ENCODE measurements at places on chromosomes 12 and 14. TPM values are rescaled to one million over a fixed set of nuclear protein-coding genes. Genes with fewer than 3 reads are reported as not detected.
A peak's percentile ranks its signal among the peaks of the same experiment; 100 is the strongest.

DNA sequence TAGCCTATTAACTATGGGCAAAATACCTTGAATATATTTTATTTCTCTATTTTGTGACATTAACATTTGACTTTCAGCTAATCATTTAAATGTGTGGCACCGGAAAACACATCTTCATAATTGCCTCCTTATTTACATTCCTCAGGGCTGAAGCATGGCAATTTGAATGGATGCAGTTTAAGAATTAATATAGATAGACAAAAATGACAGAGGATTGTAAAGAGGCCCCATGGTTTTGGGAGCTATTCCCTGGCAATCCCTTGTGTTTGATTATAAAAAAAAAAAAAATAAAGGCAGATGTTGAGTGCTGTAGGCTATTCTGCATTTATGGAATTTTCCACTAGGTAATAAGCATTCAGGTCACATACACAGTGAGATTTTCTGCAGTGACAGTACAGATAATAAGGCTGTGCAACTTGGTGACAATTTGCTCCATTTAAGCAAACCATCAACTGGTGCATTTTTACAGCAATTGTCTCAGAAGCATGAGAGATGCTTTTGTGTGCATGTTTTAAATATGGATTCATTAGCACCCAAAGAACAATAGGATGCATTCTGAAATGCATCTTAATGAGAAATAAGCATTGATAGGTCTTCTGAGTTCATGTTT, 123.2 kb upstream of the SLC38A4 start:
- no peaks in the 10 kb centered on the region for H3K36me3 ChIP-seq
- no peak for DNase-seq
- no peaks in the 10 kb centered on the region for H3K27me3 ChIP-seq
- no peaks in the 10 kb centered on the region for H3K4me1 ChIP-seq

The TESPA1 gene
- 6.7 TPM for total RNA-seq

DNA sequence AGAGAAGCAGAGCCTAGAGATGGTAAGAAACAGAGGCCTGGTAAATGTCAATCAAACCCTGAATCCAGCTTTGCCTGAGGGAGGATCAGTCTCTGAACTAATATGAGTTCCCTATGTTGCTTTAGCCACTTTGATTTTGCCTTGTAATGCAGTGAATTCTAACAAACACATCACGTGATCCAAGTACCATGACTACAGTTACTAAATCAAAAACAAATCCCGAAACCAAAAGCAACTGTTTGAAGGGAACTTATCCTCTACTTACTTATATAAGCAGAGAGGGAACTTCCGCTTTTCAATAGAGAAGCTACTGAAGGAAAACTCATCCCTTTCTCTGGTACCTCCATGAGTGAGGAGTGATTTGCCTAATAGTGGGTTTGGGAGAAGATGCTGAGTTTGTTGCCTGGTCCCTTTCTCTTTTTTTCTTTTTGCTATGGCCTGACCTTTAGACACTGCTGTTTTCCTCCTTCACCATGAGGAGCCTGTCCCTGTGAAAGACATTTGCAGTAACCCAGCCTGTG, 7.7 kb upstream of the PPTC7 start:
- no peaks in the 10 kb centered on the region for H3K36me3 ChIP-seq
- H3K4me1 ChIP-seq: peaks cover 20% of the 10 kb centered on the region
- no peak overlapping the region for H3K4me3 ChIP-seq

The TRHDE gene
- 7.3 TPM for total RNA-seq

DNA sequence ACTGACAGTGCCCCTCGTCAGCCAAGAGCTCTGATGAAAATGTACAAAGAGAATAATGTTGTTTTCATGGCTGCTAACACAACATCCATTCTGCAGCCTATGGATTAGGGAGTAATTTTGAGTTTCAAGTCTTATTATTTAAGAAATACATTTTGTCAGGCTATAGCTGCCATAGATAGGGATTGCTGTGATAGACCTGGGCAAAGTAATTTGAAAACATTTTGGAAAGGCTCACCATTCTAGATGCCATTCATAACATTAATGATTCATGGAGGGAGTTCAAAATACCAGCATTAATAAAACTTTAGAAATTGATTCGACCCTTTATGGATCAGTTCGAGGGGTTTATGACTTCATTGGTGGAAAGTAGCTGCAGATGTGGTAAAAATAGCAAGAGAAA, 149.8 kb downstream of the GPHN start:
- no peaks in the 10 kb centered on the region for H3K4me1 ChIP-seq
- H3K27ac ChIP-seq: no peak overlapping the region
- DNase-seq: no peak
- no peak overlapping the region for H3K4me3 ChIP-seq
- no peaks in the 10 kb centered on the region for H3K27me3 ChIP-seq

The KRT78 gene
- total RNA-seq: not detected

- no peaks in the 10 kb centered on the region for H3K36me3 ChIP-seq
- DNase-seq: no peak
- H3K27me3 ChIP-seq: no peaks in the 10 kb centered on the region
Observed at GRCh38 chr14:89680156-89680555, 263.1 kb upstream of the FOXN3 start.

DNA sequence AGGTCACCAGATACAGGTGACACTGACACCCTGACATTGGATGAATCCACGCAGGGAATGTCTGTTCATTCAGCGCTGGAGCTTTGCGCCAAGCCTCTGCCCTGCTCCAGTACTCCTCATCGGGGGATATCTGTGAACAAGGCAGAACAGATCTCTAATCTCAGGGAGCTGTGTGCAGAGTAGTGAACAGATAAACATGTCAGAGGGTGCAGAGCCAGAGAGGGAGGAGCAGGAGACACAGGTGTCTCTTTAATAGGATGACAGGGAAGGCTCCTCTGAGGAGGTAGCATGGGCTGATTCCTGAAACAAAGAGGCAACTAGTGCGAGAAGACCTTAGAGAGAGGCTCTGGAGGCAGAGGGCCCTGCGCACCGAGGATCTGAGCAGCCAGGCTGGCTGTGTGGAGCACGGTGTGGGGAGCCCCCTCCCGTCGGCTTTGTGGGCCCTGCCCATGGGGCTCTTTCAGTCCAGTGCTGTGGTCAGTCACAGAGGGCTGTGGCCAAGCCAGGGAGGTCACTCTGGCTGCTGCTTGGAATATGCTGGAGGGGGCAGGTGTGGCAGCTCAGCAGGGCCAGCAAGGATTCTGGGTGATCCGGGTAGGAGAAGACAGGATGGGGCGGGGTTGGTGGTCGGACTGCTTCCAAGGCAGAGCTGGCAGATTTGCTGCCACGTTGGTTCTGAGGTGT, 55.6 kb downstream of the TECPR2 start:
- no peak overlapping the region for H3K27ac ChIP-seq
- peak; percentile 52 for DNase-seq
- peaks cover 22% of the 10 kb centered on the region for H3K36me3 ChIP-seq
- H3K27me3 ChIP-seq: no peaks in the 10 kb centered on the region
- no peak overlapping the region for H3K4me3 ChIP-seq
- H3K4me1 ChIP-seq: no peaks in the 10 kb centered on the region

The ZFHX2 gene
- 2.3 TPM for total RNA-seq

The TBC1D30 gene
- total RNA-seq: 14.8 TPM

GRCh38 chr12:96208801-96209549, 14.8 kb downstream of the ELK3 start:
- H3K4me3 ChIP-seq: no peak overlapping the region
- peaks cover 39% of the 10 kb centered on the region for H3K4me1 ChIP-seq
- H3K27me3 ChIP-seq: no peaks in the 10 kb centered on the region
- no peak for DNase-seq

The RIMBP2 gene
- total RNA-seq: 0.09 TPM

The TAS2R7 gene
- not detected for total RNA-seq

Measured in upper lobe of right lung (tissue), 1 donor.